ENCODE measurements at places on chromosomes 11 and 22.

DNA sequence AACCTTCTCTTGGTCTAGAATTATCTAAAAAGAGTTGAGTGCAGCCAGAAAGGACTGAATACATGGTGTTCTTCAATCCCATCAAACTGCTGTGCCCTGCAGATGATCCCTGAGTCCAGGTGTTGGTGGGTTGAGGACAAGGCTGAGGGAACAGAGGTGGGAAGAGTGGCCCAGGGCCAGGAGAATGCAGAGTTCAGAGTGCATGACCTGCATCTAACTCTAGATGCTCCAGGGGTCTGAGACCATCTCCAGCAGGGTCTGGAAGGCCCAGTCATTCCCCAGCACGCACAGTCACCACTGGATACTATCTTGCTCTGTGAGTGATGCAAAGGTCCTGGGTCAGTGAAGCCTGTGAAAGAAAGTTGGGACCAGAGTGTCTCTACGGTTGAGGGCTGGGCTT is 2.1 kb upstream of the VPREB1 start:
- no peak for DNase-seq

- no peak for DNase-seq
These were observed 17.8 kb downstream of the SAMM50 start for GRCh38 chr22:43972931-43973462.

DNA sequence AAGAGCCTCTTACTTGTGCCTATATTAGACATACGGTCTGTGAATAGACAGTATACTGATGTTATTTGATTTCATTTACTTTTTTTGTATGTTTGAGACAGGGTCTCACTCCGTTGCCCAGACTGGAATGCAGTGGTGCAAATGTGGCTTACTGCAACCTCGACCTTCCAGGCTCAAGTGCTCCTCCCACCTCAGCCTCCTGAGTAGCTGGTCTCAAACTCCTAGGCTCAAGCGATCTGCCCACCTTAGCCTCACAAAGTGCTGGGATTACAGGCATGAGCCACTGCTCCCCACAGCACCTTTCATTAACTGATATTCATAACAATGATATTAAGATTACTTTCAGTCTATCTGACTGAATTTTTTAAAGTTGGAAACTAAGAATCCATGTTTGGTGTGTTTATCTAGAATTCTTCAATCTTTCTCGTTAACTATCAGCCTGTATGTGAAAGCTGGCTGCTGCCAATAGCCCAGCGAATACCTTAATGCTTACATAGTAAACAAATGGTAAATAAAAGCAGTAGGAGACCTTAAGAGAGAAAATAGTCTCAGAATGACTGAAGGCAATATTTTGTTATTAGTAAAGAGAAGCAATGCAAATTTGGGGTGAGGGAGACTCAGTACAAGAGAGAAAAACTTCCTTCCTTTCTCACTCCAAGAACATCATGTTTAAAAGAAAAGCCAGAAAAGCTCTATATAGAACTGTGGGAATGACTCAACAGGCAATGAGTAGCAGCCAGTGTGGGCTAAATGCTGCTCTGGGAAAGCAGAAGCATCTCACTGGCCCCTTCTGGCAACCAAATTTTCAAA is 101.9 kb downstream of the MRTFA start:
- DNase-seq = no peak

DNA sequence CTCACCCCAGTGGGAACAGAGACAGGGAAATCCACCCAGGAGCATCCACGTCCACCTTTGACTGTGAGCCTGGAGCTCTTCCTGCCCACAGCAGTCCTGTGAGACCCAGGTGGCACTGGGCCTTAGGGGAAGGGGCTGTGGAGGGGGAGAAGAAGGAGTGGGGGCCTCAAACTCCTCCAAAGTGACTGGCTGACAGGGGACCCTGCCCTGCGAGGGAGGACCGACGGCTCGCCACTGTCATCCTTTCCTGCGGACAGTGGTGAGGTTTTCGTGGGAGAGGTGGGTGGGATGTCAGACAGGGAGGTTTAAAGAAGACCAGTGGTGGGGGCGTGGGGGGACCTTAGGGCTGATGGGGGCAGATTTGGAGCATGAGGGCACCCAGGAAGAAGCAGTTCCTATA is 92.5 kb upstream of the LMO1 start:
- no peak for DNase-seq

DNA sequence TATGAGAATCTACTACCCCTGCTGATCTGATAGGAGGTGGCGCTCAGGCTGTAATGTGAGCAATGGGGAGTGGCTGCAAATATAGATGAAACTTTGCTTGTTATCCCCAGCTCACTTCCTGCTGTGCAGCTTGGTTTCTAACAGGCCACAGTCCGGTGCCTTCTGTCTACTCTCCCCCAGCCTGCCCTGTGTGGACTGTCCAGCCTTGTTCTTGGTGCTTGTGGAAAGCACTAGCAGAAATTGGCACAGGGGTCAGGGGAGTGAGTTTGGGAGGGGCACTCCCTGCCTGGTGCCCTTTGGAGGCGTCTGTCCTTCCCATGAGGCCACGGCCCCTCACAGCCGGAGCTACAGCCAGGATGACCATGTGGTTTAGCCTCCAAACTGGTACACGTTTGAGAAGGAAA is 14.3 kb downstream of the MOV10L1 start:
- no peak for DNase-seq

GRCh38 chr11:72038491-72038890 is 39.8 kb downstream of the IL18BP start:
- no peak for DNase-seq

- peak; percentile 57 for DNase-seq
These were observed 55.1 kb downstream of the IGLL5 start for GRCh38 chr22:22942511-22943329.

GRCh38 chr22:49866134-49866533 is 12.5 kb downstream of the ZBED4 start:
- DNase-seq = no peak

DNA sequence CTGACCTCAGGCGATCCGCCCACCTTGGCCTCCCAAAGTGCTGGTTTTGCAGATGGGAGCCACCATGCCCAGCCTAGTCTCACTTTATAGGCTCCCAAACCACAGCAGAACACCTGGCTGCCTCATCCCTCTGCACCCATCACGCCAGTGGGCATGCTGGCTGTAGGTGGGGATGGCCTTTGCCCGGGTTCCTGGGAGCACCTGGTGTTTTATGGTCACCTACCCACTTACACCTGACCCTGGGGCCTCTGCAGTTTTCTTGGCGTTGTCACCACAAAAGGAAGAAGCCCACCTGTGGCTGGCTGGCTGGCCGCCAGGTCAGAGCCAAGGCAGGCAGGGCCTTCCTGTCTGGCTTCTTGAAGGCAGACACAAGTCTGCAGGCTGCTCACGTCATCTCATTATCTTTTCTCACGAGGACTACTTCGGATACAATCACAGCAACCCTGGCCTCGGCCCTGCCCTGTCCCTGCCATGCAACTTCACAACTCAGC is 8.2 kb downstream of the RRP7A start:
- no peak for DNase-seq

DNA sequence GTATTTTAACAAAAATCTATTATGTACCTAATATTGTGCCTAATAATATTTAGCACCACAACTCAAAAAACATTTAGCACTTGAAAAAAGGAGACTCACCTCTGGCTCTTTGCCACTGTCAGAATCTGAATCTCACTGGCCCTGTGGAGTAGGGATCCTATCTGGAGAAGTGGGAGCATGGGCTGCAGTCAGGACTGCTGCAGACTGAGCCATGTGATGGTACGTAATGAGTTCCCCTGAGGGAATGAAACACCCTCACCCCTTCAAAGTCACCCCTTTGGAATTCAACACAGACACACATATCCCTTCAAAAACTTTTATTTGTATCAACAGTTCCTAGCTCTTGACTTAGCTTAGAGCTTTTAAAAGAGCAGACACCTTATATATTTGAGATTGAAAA is 6.5 kb downstream of the PTPMT1 start:
- DNase-seq = no peak

- DNase-seq = no peak
These were observed 17.3 kb upstream of the LMO2 start for GRCh38 chr11:33909150-33909549.

DNA sequence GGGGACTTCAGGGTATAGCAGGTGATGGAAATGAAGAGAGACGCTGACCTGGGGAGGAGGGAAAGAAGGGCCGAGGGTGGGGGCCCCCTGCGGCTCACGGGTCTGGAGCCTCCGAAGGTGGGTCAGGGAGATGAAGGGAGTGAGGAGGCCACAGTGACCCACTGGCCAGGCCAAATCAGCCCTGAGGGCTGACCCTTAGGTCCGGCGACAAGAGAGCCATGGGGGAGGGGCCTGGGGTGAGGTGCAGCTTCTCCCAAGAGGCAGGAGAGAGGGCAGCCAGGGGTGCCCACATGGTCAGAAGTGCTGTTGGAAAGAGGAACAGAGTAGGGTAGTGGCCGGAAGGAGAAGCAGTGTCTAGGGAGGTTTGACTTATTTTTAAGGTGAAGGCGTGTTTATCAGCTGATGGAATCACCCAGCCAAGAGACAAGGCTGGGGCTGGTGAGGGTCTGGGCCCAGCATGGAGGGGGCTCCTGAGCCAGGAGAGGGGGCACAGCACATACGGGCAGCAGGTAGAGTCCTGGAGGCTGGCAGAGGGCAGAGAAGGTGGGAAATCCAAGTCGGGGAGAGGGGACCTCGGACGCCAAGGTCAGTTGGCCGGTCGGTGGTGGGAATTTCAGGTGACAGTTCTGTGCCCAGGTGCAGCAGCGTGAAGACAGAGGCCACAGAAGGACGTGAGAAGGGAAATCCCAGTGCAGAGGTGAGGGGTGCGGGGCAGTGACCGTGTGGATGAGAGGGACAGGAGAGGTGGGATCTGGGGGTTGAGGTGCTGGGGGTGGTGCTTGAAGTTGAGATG is 49.0 kb downstream of the LINC01488 start:
- no peak for DNase-seq

DNA sequence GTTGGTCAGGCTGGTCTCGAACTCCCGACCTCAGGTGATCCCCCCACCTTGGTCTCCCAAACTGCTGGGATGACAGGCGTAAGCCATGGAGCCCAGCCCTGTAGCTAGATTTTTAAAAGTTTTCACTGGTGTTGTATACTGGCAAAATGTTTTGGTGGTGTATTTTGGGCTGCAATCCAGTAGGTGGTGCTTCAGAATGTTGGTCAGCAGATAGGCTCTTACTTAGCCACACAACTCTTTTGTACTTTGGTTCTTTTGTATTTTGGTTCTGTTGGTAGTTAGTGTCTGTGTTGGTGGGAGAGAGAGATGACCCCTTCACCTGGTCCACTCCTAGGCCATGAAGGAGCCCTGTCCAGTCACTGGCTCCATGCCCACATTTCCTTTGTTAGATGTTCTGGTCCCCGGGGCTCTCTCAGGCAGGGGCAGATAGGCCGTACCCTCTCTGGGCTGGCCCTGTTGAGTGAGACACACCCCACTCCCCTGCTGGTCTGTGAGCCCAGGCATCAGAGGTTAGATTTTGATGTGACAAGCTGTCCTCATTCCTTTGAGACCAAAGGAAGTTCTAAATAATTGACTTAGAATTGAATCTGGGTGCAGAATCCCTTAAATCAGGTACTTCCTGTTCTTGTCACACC is 123.8 kb downstream of the DDX10 start:
- no peak for DNase-seq

GRCh38 chr22:19713650-19714311 is 522 bp upstream of the SEPTIN5 start:
- DNase-seq = no peak

- DNase-seq = no peak
These were observed 32.9 kb downstream of the LIMK2 start for GRCh38 chr22:31244943-31245451.

GRCh38 chr11:13135385-13136271 is 126.5 kb downstream of the RASSF10 start:
- no peak for DNase-seq

DNA sequence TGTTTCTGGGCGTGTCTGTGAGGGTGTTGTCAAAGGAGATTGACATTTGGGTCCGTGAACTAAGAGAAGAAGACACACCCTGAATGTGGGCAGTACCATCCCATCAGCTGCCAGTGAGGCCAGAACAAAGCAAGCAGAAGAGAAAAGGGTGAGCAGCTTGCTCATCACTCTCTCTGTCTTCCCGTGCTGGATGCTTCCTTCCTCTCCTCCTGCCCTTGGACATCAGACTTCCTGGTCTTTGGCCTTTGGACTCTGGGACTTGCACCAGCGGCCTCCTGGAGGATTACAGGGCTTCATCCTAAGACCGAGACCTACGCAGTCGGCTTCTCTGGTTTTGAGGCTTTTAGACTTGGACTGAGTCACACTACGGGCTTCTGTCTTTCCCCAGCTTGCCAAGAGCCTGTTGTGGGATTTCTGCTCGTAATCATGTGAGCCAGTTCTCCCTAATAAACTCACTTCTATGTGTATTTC is 18.8 kb downstream of the APOL2 start:
- no peak for DNase-seq

GRCh38 chr11:31045335-31045734 is 324.2 kb downstream of the DCDC1 start:
- no peak for DNase-seq

DNA sequence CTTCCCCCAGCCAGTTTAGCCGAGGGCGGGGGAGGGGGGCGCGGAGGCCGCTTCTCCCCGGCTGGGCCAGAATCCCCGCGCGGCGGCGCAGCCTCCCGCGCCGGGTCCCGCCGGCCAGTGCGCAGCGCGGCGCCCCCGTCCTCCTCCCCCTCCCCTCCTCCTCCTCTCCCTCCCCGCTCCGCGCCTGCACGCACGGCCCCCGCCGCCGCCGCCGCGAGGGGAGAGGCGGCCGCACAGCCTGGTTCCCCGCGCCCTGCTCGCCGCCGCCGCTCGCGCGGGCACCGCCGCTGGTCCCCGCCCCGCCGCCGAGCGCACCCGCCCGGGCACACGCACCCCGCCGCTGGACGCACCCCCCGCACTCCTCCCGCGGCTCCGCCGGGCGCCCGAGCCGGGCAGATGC is at the start of gene FLRT1:
Gene FLRT1 (plus strand): TSS at position 356 of the 400 bp plus-strand sequence. CDS start 80,337 bp downstream, outside the sequence.
- no peak for DNase-seq

- DNase-seq = no peak
These were observed 159.5 kb upstream of the BLID start for GRCh38 chr11:122275508-122275907.

GRCh38 chr11:67356864-67357561 is 3.7 kb upstream of the POLD4 start:
- DNase-seq = peak; percentile 60

DNA sequence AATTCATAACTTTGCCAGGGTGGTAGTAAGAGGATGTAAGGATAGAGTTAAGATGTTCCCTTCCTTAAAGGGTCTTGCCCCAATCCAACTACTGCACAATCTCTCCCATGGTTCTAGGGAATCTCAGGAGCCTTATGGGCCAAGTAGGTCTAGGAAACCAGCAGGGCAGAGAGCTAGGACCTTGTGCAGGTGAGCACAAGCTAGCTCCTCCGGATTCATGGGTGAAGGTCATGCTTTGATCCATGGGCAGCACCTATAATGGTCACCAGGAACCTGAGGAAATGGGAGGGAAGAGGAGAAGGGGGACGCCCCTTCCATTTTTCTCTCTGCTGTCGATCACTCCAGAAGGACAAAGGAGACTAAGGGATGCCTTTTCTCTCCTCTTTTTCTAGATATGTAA is 16.8 kb downstream of the KCNJ11 start:
- DNase-seq = no peak

- no peak for DNase-seq
These were observed 26.7 kb downstream of the SYT9 start for GRCh38 chr11:7278314-7278917.

- no peak for DNase-seq
These were observed 595.0 kb upstream of the LRRC4C start for GRCh38 chr11:42054351-42054900.

All from stimulated activated CD4-positive, alpha-beta T cell treated with anti-CD3 and anti-CD28 coated beads, Interleukin-1b, Interleukin-23, amount 100 ng/mL, for 4 hours (primary cell).